Activated CD4-positive, alpha-beta T cell treated with anti-CD3 and anti-CD28 coated beads, Interleukin-2, amount 10 ng/mL, durations not matched to agents 24 days and 14 days (primary cell): ENCODE measurements at places on chromosomes 3 and 15. TPM values are rescaled to one million over a fixed set of nuclear protein-coding genes. Genes with fewer than 3 reads are reported as not detected.

CSPG5 gene
- 1.7 and 2.0 TPM in 2 replicates for total RNA-seq

CCDC33 gene
- total RNA-seq = not detected in 2 replicates

DNA sequence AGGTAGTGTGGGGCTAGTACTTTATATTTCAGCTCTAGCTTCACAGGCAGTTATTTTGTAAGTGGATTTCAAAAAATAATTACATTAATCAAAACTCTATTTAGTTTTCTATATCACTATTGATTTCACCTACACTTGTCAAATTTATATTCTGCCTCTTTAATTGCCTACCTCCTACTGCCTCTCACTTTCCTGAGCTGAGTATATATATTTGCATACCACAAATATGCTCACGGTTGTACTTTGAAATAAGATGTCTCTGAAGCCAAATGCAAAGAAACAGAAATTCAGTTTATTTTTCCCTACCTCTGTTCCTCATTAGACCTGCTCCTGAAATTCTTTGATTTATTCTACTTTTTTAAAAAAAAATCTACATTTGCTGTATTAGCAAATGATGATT is 309.3 kb upstream of the TGFBR2 start:
- no peak for DNase-seq

- peak; percentile 76 for DNase-seq
Measured at GRCh38 chr3:47370887-47371697, 9.7 kb upstream of the PTPN23 start.

DNA sequence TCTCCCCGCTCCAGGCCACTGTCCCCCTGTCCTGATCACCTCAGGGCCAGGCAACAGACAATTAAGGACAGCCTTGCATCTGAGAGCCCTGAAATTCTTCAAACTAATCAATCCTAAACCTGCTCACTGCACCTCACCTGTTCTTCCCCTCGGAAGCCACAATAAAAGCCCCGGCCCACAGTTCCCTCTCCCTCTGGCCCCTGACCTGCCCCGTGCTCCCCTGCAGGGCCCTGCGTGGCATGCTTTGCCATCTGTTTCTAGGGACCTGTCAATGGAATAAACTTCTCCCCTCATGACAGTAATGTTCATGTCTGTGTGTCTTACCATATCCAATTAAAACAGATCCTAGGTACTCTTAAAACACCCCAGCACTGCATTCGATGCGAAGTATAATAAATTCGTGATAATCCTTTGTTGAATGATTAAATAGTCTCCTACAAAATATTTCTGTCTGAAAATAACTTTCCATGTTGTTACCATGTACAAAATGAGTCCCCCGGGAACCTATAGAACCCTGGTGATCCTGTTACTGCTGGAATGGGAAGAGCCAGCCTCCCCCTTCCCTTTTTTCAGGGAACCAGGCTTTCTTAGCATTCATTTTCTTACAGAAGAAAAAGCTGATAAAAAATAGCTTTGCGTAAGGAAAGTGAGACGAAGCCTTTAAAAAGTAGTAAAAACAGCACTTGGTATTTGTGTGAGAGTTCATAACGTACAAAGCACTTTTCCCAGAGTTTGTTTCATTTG is 59.0 kb downstream of the ABTB1 start:
- no peak for DNase-seq

- no peak for DNase-seq
Measured at GRCh38 chr3:60182697-60183096, 1068.6 kb downstream of the FHIT start.

DNA sequence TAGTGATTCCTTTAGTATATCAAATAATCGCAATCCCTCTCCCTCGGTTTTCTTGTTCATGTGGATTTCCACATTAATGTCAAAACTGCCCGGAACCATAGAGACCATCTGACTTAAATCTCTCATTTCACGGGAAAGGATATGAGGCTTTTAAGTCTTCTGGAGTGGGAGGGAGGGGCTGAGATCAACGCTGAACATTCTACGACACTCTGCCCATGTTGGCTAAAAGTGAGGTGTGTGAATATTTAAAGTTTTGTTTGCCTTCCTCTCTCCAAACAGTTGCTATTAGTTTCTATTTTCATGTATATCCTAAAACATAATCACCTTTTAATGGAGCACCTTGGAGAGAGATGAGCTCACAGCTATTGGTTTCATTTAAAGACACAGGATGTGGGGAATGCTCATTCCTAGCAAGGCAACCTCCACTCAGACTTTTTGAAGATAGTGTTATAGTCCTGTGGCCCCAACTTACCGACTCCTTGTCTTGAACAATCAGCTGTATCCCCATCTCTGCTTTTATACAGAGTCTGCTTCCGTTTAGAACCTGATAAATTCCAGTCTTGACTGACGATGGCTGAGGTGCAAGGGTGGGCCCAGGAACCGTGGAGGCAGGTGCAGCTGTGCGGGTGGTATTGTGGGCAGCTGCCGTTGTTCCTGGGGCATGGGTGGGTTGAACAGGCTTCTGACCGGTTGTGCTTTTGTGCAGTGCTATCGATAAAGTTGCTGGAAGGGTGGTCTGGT is 9.2 kb downstream of the LAMP3 start:
- no peak for DNase-seq

DNA sequence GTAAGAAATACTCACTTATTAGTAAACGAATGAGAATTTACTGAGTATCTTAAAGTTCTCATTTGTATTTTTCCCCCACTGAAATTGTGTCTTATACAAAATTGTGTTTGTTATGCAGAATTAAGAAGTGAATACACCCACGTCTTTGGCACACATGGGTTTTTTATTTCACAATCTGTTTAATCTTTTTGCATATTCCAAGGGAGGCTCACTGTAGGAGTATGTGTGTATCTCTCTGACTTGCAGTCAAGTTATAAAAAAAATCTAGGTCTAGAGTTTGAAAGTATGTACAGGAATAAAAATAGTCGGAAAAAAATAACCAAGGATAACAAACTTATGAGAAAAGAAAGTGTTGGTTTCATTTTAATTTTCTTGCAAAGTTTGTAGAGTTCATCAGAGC is 255.2 kb downstream of the PDCD6IP start:
- no peak for DNase-seq
